ENCODE measurements at places on chromosomes 3 and 15.

GRCh38 chr3:105119801-105120340 lies 246.8 kb upstream of the ALCAM start:
- no peak for DNase-seq

DNA sequence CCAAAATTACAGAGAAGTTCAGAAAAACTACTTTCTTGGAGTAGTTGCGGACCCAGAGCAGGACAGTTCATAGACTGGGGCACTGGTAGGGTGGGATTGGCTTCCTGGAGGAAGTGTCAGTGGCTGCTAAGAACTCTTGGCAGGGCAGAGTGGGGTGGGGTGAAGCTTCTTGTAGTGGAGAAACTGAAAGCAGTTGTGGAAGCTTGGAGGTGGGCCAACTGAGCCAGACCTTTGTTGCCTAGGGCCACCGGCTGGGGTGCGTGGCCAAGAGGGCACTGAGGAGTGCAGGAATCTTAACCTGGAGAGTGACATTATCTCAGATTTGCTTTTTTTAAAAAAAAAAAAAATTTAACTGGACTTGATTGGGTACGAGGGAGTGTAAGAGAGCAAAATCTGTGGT lies 3.1 kb downstream of the KAT2B start:
- peak; percentile 63 for DNase-seq

DNA sequence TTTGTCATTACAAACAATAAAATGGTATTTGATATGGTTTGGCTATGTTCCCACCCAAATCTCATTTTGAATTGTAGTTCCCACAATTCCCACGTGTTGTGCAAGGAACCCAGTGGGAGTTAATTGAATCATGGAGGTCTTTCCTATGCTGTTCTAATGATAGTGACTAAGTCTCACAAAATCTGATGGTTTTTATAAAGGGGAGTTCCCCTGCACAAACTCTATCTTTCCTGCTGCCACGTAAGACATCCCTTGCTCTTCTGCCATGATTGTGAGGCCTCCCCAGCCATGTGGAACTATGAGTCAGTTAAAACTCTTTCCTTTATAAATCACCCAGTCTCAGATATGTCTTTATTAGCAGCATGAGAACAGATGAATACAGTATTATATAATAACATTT lies 15.4 kb upstream of the AADAC start:
- no peak for DNase-seq

GRCh38 chr15:78147566-78147965 lies 1.6 kb upstream of the IDH3A start:
- DNase-seq, result no peak

GRCh38 chr3:76369170-76369569 lies 583.8 kb upstream of the ZNF717 start:
- no peak for DNase-seq

DNA sequence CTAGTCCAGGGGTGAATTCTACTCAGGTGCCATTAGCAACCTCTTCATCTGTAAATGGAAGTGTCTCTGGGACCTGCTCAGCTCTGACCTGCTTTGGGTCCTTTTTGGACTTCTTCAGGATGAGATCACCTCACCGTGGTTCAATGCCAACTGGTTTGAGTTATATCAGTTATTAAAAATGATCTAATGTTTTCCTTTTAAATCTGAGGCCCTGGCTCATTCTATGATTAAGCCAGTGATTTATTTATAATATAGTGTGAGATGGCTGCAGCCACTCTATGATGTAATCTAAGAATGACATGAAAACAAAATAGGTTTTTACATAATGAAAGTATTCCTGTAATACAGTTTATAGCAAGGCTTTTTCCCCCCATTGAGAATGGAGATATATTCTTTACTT lies 79.4 kb downstream of the LPP start:
- no peak for DNase-seq

Measured in inflammatory macrophage (primary cell).